Muscle of leg (tissue), 16 donors: ENCODE measurements at places on chromosomes 2 and 18. TPM values are rescaled to one million over a fixed set of nuclear protein-coding genes. Genes with fewer than 3 reads are reported as not detected.
A peak's percentile ranks its signal among the peaks of the same experiment; 100 is the strongest.

- DNase-seq = no peak
Measured at GRCh38 chr2:11495844-11496681, 30.1 kb upstream of the E2F6 start.

DNA sequence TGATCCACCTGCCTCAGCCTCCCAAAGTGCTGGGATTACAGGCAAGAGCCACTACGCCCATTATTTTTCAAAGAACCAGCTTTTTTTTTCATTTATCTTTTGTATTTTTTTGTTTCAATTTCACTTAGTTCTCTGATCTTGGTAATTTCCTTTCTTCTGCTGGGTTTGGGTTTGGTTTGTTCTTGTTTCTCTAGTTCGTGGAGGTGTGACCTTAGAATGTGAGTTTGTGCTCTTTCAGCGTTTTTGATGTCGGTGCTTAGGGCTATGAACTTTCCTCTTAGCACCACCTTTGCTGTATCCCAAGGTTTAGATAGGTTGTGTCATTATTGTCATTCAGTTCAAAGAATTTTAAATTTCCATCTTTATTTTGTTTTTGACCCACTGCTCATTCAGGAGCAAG lies 86.7 kb upstream of the MSTN start:
- no peak for DNase-seq

SH3YL1 gene
- 32.4 TPM for total RNA-seq

CHRNG gene
- total RNA-seq = 77.7 TPM

DNA sequence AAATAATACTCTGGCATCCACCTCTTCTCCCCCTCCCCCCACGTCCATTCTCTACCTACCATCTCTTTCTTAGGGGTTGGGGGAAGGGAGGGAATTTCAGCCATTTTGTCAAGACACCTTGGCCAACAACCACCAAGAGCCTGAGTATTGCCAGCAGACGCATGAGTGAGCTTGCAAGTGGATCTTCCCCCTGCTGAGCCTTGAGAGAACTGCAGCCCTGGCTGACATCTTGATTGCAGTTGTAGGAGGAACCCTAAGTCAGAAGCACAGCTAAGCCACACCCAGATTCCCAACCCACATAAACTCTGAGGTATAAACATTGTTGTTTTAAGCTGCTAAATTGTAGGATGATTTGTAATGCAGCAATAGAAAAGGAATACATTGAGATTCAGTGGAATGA lies 165.6 kb downstream of the TMEFF2 start:
- no peak for DNase-seq

DNA sequence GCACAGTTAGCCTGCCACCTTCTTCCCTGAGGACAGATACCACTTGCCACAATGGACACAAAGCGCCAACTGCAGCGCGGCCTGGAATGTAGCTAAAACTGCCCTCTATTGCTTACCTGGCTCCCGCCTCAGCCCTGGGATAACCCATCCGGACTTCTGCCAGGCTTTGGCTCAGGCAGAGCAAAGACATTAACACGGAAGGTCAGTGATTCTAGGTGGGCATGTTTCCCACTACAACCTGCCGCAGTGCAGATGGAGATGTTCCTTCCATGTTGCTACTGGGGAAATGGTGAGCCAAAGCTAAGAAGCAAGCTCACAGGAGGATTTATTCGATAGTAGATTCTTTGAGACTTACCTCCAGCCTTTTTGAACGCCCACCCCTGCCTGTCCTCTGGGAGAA lies 74.8 kb downstream of the XDH start:
- DNase-seq = no peak

- DNase-seq = no peak
Measured at GRCh38 chr2:166410828-166411472, 35.2 kb upstream of the SCN9A start.

DNA sequence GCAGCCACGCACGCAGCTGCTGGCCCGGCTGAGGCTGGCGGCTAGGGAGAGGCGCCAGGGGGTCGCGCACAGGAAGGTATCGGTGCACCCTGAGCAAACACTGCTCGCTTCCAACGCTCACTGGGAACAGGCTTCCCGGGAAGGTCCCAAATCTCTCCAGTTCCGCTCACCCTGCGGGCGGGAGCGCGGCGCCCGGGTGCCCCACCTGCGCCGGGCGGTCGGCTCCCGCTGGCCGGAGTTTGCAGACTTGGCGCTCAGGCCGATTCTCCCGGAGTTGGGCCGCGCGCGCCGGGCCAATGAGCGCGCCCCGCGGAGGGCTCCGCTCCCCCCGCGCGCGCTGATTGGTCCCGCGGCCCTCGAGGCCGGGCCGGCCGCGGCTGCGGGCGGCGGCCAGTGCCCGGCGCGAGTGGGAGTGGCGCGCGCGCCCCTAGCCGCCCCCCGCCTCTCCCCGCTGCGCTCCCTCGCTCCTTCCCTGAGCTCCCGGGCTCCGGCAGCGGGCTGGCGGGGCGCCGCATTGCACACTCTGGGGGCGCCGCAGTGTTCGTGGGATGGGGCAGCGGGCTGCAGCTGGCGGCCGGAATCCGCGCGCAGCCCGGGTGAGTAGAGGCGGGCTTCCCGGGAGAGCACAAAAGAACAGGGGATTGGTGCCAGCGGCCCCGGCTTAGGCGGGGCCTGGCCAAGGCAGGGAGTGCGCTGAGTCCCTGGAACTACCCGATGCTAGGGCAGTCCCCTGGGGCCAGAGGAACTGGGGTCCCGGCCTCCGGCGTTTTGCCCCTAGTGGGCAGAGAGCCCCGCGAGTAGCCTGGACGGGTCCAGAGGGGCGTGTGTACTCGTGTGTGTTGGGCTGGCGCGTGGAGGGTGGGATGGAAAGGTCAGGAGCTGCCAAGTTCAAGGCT lies at the start of gene LYPD6:
TSS of gene LYPD6 (plus strand) at position 461 of the 896 bp plus-strand sequence. CDS start 107,122 bp downstream, outside the sequence.
- DNase-seq = peak; percentile 93

AGXT gene
- total RNA-seq = 0.13 TPM

DNA sequence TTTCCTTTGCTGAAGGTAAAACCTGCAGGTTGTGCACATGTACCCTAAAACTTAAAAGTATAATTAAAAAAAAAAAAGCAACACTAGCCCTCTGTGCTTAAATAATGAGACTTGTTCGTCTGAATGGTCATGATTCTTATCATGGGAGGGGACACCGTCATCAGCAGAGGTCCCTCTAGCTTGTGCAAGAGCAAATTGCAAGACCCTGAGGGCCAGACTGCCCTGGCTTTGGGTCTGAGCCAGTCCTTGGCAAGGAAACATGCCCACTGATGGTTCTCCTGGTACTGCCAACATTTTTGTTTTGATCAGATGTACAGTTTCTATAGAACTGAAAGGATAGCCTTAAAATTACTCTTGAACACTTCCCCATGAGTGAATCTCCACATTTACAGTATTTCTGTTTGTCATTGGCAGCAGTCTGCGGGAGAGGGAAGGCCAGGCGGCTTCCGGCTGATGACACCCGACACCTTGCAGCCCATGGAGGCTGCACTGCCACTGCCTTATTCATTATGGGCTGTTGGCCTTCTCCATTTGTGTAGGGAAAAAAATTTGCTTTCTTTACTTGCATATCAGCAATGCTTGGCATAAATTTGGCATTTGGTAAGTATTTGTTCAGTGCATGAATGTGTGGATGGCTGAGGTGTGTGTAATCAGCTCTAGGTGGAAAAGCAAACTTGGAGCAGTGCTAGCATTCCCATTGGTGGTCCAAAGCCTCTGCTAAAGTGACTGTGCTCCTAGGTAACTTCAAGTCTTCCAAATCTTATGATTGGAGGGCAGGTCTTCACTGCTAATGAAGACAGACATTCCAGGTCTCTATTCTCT lies 161.6 kb upstream of the ALKAL2 start:
- DNase-seq = peak; percentile 36

- no peak for DNase-seq
Measured at GRCh38 chr2:208830203-208830602, 423.6 kb downstream of the PTH2R start.

GRCh38 chr2:143787674-143788073 lies 658.5 kb downstream of the ARHGAP15 start:
- no peak for DNase-seq

CRYGC gene
- total RNA-seq = not detected

- DNase-seq = no peak
Measured at GRCh38 chr2:19617257-19617848, 258.9 kb upstream of the OSR1 start.

GRCh38 chr18:31070206-31070605 lies 27.7 kb upstream of the DSC3 start:
- no peak for DNase-seq

OSBPL6 gene
- total RNA-seq = 3.3 TPM

STAT4 gene
- total RNA-seq = 1.6 TPM

- no peak for DNase-seq
Measured at GRCh38 chr18:23992089-23992940, 22.2 kb upstream of the TTC39C start.

PRKAG3 gene
- total RNA-seq = 19.3 TPM

ZNF396 gene
- total RNA-seq = 1.3 TPM

DNA sequence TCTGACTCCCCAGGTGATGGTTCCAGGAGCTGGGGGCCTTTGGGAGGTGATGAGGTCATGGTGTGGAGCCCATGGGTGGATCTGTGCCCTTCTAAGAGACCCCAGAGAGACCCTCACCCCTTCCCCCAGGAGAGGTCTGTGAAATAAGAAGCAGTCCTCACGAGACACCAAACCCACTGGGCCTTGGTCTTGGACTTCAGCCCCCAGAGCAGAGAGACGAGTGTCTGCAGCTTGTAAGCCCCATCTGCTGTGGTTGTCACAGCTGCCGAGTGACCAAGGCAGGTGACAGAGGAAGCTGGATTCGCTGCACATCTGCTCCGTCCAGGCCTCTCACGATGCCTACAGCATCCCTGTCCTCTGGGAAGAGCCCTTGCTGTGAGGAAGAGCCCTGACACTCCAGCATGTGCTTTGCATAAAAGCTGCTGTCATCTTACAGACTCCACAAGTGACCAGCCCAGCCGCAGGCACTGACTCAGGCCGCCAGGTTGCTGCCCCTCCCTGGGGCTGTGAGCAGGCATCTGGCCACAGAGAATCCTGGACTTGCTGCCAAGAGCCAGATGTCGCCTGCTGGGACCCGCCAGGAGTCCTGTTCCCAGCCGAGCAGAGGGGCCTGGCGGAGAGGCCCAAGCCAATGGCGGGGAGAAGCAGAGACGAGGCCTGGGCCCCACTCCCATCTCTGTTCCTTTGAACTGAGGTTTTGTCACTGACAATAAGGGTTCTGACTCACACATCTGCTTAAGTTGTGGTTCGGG lies 150.8 kb downstream of the PXDN start:
- peak; percentile 75 for DNase-seq

OTOS gene
- not detected for total RNA-seq

DNA sequence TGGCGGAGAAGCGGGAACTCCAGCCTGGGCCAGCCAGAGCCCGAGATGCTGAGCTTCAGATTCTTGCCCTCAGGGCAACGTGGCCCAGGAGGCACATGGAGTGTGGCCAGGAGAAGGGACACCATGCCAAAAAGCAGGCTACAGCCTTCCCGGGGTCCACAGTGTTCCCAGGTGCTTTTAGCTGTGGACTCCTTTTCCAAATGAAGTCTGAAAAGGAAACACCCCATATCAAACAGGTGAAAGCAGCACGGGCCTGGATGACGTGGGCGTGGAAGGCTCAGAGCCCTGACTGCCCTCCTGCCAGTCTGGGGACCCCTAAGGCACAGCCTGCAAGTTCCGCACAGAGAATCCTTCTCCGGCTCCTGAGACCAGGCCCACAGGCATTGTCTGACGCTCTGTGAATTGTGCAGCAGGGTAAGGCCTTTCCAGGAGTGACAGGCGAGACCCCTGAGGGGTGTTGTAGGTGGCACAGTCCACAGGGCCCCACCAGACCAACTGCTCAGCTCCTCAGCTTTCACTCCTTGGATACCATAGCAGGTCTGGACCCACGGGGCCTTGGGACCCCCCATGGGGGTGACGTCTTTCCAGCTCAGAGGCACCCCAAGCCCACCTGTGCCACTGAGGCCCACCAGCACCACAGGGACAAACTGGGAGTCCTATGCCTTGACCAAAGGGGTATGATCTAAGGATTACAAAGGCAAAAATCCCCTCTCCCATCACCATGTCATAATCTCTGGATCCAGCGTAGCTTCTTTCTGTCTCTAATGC lies 69.6 kb upstream of the RAB6C start:
- no peak for DNase-seq

RPRM gene
- 6.4 TPM for total RNA-seq

GRCh38 chr2:61277756-61278155 lies 115.8 kb downstream of the C2orf74 start:
- DNase-seq = no peak

RNF152 gene
- total RNA-seq = 8.1 TPM

- no peak for DNase-seq
Measured at GRCh38 chr18:57542126-57542525, 44.4 kb downstream of the FECH start.

CD8B2 gene
- 0.09 TPM for total RNA-seq

SPATA3 gene
- not detected for total RNA-seq

TMEM37 gene
- total RNA-seq = 2.0 TPM

ERICH2 gene
- total RNA-seq = 0.35 TPM

- DNase-seq = no peak
Measured at GRCh38 chr2:203436496-203436895, 98.6 kb downstream of the RAPH1 start.

- no peak for DNase-seq
Measured at GRCh38 chr2:77008853-77009252, 513.3 kb downstream of the LRRTM4 start.

DNA sequence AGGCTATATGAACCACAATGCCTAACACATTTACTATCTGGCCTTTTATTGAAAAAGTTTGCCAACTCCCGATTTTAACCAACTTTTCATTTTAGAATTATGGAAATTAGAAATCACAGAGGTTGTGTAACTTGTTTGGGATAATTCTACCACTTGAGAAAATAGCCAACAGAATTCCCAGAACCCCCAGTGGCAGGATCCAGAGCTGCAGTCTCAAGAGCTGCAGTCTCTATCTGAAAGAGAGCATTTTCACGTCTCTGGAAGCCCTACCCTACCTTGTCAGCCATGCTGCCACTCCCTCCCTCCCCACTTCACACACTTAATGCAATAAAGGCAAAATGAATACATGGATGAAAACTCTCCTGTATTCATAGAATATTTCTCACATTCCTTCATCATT lies 23.4 kb upstream of the TSPYL6 start:
- no peak for DNase-seq

DNA sequence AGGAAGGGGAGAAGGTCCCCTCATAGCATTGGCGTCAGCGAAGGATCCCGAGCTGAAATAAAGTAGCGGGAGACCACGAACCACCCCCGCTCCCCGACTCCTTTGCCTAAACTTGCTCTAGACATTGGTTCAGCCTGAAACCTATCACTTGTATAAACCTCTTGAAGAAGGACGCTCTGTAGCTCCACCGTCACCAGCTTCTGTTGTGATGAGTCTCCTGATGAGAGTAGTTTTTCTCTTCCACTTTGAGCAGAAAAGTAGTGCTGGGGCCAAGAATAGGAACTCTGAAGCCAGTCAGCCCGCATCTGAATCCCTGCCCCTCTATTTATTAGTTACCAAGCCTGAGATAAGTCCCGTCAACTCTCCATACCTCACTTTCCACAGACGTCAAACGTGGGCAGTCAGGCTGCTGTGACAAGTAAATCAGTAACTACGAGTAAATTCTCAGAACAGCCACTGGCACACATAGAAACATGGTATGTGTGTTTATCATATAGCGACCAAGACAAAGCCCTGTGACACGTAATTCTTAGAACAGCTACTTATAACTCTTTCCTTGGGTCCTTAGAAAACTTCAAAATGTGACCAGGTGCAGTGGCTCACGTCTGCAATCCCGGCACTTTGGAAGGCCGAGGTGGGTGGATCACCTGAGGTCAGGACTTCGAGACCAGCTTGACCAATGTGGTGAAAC lies 61.7 kb downstream of the CD226 start:
- DNase-seq = no peak

GRCh38 chr2:237057107-237057506 lies 28.6 kb upstream of the COPS8 start:
- DNase-seq = no peak

GRCh38 chr2:45191976-45192375 lies 182.7 kb upstream of the SIX2 start:
- DNase-seq = peak; percentile 96

YPEL5 gene
- total RNA-seq = 33.4 TPM

- DNase-seq = no peak
Measured at GRCh38 chr18:62399781-62400308, 74.7 kb downstream of the TNFRSF11A start.
